ENCODE measurements at places on chromosomes 5 and 9.

- DNase-seq = no peak
Observed at GRCh38 chr5:178108966-178109365, 4.4 kb upstream of the N4BP3 start.

DNA sequence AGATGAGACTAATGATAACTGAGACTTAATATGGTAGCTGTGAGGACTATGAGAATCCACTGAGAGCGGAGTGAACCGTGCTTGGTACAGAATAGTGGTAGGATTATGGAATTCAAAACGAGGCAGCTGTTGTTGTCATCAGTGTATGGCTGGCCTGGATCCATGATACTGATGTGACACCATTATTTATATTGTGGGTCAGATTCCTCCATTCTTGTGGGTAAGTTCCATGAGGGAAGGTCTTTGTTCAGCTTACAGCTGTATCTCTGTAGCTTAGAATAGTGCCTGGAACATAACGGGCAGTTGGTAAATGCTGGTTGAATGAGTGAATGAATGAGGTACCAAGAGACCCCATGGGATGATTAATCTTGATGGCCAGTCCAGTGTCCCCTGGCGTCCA lies 61.8 kb downstream of the ACER2 start:
- DNase-seq = no peak

DNA sequence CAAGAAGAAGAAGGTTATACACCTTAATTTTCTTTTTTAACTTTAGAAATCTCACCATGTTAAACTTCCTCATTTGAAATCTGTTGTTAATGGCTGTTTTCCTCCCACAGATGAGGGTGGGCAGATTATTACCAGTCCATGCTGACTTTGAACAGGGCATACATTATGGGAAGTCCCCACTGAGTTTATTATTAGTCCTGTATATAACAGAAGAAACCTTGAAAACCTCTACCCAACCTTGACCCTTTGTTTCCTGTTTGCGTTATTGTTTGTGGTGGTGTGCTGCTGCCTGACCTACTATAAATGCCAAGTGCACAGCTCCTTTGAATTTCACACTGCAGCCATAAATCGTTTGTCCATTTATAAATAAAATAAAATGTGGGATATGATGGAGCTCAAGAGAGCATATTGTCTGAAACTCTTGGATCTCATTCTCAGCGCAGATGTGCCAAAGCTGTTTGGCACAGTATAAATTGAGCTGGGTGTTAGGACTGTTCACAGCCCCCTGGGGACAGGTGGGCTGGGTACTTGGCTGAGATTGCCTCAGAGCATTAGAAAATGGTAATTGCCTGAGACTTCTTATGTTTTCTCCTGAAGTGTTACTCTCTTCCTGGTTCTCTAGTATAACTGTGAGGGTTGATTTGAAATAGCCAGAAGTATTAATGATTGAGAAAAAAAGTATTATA lies 139.6 kb downstream of the SPATA31D1 start:
- DNase-seq = no peak

GRCh38 chr9:16484180-16484579 lies 386.3 kb downstream of the BNC2 start:
- no peak for DNase-seq

- DNase-seq = no peak
Observed at GRCh38 chr5:16539169-16539666, 73.6 kb upstream of the ZNF622 start.

- DNase-seq = no peak
Observed at GRCh38 chr5:14868771-14869170, 2.8 kb downstream of the ANKH start.

DNA sequence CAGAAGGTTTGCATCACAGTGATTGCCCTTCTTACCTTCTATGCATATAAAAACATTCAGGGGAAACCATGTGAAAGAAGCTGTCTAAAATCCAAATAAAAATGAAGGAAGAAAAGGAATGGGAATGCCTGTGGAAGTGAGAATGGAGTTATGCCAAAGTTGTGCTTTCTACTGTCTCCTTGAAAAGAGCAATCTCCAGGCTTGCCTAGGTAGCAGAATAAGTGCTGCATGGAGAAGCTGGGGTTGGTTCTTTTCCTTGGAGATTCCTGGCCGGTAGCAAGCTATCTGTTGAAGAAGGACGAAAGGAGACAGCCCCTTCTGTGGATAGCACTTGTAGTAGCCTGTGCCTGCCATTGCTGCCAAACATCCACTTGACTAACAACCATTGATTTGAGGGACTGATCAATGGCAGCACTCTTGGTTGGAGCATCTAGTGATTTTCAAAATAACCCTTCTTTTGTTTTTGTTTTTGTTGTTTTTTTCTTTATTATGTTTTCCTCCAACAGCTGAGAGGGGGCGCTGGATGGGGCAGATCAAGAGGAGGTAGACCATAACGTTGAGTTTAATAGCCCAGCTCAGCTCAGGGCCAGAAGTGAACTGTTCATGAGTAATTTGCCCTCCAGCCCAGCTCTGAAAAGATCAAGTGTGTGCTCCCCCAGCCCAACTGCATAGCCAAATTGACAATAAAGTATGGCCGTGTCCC lies 1.6 kb downstream of the PLCXD3 start:
- DNase-seq = no peak

GRCh38 chr9:130480673-130481072 lies 35.9 kb downstream of the ASS1 start:
- DNase-seq = no peak

- DNase-seq = no peak
Observed at GRCh38 chr9:101479338-101480030, 43.9 kb upstream of the ALDOB start.

DNA sequence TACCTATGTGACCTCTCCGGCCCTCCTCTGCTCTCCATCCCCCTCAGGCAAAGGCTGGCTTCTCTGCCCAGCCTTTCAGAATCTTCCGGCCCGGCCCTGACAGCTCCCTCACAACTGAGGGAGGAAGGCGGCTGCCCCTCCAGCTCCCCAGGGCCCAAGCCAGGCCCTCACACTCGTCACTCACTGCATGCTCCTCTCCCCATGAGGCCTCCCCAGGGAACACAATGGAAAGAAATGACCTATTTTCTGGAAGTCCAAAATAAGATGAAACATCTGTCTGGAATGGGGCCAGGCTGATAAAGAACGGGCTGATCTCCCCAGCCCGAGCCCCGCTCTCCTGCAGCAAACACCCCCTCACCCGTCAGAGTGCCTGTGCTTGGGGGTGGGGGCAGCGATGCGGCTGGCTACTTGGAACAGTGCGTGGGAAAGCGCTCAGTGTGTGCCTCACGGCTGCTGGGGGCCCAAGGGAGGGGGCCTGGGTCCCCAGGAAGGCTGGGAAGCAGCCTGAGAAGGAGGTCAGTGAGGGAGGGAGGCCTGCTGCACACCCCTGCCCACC lies 11.3 kb downstream of the PDGFRB start:
- DNase-seq = no peak
